ENCODE measurements at places on chromosomes 4 and X.

- no peak for DNase-seq
Observed at GRCh38 chr4:141810712-141811375, 174.5 kb downstream of the IL15 start.

DNA sequence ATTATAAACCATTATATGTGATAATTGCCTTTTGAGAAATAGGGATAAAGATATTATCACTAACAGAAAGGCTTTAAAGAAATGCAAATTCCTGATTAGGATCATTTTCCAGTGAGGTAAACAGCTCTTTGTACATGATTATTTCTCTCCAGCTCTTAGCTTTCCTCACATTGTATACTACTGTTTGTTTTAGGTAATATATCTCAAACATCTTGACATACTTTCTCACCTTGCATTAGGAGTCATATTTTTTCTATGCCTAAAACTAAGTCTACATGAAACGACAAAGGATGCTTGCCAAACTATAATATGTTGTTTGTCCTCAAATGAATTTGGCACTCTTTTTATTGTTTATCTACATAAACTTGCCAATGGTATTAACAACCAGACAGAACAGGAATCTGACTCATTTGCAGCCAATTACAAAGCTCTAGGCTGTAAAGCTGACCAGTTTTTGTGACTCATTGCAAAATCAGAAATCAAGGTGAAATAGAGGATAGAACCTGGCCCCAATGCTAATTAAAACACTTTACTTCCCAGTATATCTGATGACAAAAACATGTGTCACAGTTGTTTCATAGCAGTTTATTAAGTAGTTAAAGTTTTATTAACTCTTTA, 107.0 kb downstream of the IQCM start:
- DNase-seq = no peak

GRCh38 chr4:111068883-111069282, 446.0 kb upstream of the PITX2 start:
- no peak for DNase-seq

- DNase-seq = no peak
Observed at GRCh38 chr4:183422962-183423631, 21.3 kb upstream of the CDKN2AIP start.

- peak; percentile 47 for DNase-seq
Observed at GRCh38 chr4:53671757-53672156, 80.5 kb upstream of the LNX1 start.

DNA sequence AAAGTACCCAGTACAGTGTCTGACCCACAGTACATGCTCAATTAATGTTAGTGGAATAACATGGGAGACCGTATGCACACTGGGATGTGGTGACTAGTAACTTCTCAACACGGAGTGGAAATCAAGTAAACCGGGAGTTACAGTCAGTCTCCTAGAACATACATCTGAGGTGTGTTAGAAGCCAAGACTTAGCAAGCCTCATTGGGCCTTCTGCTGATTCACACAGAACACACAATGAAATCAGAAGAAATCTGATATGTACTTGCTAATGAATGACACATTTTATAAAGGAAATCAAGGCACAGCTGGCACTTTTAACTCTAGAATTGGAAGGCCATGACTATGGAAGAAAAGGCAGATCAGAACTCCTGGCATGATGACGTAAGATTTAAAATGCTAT, 13.0 kb downstream of the TRAPPC2 start:
- no peak for DNase-seq

- peak; percentile 1 for DNase-seq
Observed at GRCh38 chr4:58113126-58113525, 1002.9 kb upstream of the IGFBP7 start.

Data from NCI-H510A (cell line).